Activated naive CD4-positive, alpha-beta T cell treated with anti-CD3 and anti-CD28 coated beads, Interleukin-2, amount 50 U/mL, for 72 hours (primary cell): ENCODE measurements at places on chromosomes 7 and 10. TPM values are rescaled to one million over a fixed set of nuclear protein-coding genes. Genes with fewer than 3 reads are reported as not detected.

DNA sequence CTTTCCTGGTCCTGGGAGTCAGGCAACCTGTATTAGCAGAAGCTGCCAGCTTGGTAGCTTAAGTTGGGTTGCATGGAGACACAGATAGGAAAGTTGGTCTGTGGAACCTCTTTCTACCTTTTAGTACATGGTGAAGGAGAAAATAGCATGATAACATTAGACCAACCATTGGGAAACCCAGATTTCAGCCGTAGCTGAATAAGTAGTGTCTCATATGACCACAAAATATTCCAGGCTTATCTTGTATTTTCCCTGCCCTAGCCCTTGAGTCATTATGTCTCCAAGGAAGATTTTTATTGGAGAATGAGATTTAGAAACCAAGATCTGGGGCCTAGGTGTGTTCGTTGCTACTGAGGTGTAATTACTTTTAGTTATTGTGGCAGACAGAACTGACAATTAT lies 67.2 kb downstream of the CCSER2 start:
- no peak for DNase-seq

The THAP5 gene
- 25.9 TPM for total RNA-seq

GRCh38 chr7:79622781-79623180 lies 169.3 kb upstream of the MAGI2 start:
- no peak for DNase-seq

DNA sequence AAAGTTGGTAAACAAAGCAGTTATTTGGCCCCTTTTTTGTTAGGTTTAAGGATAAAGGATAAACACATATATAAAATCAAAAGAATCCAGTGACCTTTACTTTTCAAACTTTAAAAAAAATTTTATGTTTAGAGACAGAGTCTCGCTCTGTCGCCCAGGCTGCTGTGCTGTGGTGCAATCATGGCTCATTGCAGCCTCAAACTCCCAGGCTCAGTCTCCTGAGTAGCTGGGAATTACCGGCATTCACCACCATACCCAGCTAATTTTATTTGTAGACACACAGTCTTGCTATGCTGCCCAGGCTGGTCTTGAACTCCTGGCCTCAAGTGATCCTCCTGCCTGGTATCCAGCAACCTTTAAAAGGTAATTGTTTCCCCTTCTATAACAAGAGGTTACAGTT lies 31.3 kb downstream of the GNA12 start:
- DNase-seq: no peak

The GPR26 gene
- not detected for total RNA-seq

DNA sequence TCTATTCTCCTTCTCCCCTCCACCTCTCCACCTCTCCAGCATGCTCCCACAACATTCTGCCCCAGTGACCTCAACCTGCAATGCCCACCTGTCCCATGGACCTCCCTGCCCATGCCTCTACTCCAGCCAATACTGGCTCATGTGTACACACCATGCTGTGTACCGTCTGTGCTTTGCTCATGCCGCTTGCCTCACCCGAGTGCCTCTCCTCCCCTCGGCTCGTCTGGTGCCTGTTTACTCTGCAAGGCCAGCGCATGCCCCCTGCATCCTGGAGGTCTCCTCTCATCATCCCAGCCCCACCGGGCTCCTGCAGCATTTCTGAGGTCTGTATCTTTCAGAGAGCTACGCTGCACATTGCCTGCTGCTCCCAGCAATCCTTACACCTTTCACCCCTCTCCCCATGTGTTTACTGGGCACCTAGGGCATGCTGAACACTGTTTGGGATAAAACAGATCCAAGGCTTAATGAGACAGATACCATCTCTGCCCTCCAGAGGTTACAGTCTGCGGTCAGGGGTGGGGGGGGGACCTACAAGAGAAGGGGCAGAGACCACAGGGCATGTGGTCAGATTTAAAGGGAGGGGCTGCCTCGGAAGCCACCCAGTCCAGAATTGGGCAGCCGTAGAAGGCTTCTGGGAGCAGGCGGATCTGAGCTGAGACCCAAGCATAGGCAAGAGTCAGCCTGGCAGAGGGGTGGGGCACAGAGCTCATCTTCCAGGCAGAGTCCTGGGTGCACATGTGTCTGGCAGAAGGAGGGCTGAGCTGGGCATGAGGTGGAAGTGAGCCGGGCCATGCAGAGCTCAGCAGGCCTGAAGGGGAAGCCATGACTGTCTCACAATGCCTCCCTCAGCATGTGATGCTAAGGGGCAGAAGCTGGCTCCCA lies 29.6 kb upstream of the PSAP start:
- DNase-seq: no peak

GRCh38 chr10:66337211-66337610 lies 588.6 kb upstream of the LRRTM3 start:
- no peak for DNase-seq

GRCh38 chr10:75926763-75927162 lies 495.3 kb downstream of the LRMDA start:
- no peak for DNase-seq

GRCh38 chr10:102648889-102649796 lies 4.9 kb downstream of the TRIM8 start:
- no peak for DNase-seq

GRCh38 chr7:1844336-1844950 lies 174.4 kb downstream of the ELFN1 start:
- no peak for DNase-seq

DNA sequence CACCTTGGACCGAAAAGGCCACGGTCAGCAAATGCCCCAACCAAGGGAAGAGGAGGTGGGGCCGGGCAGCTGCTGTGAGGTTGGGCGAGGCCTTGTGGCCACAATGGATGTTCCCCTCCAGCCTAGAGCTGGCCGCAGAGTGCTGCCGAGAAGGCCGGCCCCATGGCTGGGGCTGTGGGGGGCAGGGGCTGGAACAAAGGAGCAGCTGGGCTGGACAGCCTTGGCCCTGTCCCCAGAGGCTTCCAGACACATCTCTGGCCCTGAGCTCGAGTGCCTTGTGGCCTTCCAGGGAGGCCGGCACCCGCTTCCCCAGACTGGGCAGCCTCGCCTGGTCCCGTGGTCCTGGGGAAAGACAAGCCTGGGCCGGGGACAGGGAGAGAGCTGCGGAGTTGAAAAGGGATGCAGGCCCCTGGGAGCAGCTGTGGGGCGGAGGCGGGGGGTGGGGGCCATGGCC lies 88.0 kb downstream of the PDGFA start:
- DNase-seq: no peak

DNA sequence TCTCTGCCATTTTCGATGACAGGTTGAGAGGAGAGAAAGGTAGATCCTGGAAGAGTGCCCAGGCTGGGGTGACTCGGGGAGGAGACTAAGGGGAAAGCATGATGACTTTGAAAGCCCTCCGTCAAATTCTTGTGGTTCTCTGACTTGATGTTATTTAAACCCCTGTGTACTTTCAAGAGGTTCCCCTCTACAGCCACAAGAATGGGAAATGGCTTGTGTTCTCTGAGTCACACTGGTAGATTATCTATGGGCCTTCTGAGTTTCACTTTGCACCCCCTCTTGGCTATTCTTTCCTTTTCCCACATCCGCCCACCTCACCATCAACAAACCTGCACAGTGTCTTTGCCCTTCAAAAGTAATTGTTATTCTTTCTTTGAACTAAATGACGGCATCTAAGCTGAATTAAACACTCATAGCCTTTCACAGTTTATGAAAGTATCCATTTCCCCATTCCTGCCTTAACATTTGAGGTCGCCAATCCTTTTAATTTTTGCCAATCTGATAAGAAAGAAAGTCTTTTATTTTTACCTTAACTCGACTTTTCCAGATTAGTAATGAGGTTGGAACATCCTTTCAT lies 24.1 kb downstream of the PRF1 start:
- DNase-seq: peak; percentile 71

The ALOX5 gene
- total RNA-seq: 0.68 TPM

- DNase-seq: no peak
These were observed 33.2 kb downstream of the TACR2 start for GRCh38 chr10:69383558-69383957.

DNA sequence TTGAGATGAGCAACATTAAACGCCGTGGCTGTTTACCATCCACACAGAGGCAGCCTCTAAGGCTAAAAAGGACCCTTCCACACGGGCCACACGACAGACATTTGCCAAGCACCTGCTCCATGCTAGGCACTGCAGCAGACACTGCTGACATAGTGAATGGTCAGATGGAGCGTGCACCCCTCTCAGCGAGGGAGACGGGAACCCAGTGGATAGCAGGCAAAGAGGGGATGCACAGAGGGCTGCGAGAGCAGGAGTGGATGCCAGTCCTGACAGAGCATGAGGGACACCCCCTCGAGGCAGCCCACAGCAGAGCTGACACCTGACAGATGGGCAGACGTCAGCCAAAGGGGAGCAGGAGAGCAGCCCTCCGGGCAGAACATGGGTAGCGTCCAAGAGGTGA lies 5.6 kb upstream of the STK32C start:
- no peak for DNase-seq

The EPHB6 gene
- 16.0 TPM for total RNA-seq

DNA sequence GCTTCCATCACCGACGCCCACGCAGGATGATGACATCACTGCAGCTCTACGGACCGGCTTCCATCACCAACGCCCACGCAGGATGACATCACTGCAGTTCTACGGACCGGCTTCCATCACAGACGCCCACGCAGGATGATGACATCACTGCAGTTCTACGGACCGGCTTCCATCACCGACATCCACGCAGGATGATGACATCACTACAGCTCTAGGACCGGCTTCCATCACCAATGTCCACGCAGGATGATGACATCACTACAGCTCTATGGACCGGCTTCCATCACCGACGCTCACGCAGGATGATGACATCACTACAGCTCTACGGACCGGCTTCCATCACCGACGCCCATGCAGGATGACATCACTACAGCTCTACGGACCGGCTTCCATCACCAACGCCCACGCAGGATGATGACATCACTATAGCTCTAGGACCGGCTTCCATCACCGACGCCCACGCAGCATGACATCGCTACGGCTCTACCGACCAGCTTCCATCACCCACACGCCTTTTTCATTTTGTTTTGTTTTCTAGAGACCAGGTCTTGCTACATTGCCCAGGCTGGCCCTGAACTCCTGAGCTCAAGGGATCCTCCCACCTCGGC lies 29.5 kb downstream of the GPER1 start:
- no peak for DNase-seq

The TSPAN12 gene
- total RNA-seq: not detected

DNA sequence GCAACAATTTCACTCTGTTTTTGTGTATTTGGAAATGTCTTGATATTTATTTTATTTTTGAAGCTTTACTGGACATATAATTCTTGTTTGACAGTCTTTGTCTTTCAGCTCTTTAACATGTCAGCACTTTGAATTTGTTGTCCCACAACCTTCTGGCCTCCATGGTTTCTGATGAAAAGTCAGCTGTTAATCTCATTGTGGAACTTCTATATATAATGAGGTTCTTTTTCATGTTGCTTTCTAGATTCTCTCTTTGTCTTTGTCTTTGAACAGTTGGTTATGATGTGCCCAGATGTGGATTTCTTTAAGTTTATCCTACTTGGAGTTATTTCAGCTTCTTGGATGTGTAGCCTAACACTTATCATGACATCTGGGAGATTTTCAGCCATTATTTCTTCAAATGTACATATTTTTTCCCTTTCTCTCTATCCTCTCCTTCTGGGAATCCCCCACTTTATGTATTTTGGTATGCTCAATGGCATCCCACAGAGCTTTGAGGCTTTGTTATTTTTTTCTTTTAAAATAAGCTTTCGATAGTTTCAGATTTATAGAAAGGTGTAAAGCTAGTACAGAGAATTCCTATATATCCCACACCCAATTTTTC lies 9.5 kb upstream of the LMTK2 start:
- DNase-seq: no peak

DNA sequence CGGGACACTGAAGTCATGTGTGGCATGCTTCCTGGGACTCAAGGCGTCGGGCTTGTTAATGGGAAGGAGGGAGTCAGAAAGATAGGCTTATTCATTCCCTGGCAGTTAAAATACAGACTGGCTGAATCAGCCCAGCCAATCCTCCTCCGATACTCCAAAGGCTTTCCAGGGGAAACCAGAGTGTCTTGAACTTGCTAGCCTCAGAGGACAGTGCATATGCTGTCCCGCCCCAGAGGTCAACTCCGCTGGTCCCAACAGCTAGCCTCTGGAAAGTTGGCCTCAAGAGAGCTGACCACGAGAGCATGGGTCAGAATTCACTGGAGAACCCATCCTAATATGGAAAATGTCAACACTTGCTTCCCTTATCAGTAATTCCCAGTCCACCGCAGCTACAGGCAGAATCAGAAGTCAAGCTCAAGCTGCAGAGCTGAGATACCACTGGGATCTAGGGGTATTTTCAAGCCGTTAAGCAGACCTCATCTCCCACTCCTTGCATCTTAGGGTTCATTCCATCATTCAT lies 43.0 kb downstream of the ELMO1 start:
- DNase-seq: no peak

The DEPP1 gene
- 1.7 TPM for total RNA-seq

- DNase-seq: no peak
These were observed 10.1 kb downstream of the OTUD1 start for GRCh38 chr10:23448802-23449570.

- DNase-seq: no peak
These were observed 2.5 kb upstream of the ZNF33A start for GRCh38 chr10:38007991-38008390.

DNA sequence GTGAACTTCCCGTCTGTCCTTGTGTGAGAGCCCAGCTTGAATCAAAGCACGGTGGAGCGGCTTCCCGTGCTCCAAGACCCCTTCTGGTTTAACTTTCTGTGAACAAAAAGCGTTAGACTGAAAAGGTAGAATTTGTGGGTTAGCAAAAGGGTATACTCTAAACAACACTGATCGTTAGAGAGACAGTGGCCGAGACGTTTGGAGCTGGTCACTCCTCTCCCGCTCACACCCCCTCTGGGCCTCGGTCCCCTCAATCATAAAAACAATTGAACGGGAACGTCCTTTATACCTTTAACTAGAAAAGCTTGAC lies 502 bp downstream of the PRKRIP1 start:
- DNase-seq: no peak

GRCh38 chr7:7223250-7223649 lies 40.9 kb downstream of the C1GALT1 start:
- no peak for DNase-seq

The CHST12 gene
- total RNA-seq: 2.6 TPM

The IDI1 gene
- total RNA-seq: 81.1 TPM

The C10orf143 gene
- 3.1 TPM for total RNA-seq

GRCh38 chr7:55073976-55074528 lies 55.2 kb downstream of the EGFR start:
- no peak for DNase-seq

The BLNK gene
- total RNA-seq: not detected

- no peak for DNase-seq
These were observed 164.7 kb downstream of the CAMK1D start for GRCh38 chr10:12513775-12514673.

The PIP gene
- not detected for total RNA-seq

The ASIC3 gene
- total RNA-seq: 7.6 TPM

GRCh38 chr10:86952106-86952505 lies 5.3 kb downstream of the MMRN2 start:
- no peak for DNase-seq

GRCh38 chr7:12229046-12229445 lies 18.0 kb downstream of the TMEM106B start:
- DNase-seq: no peak

The MIOS gene
- total RNA-seq: 65.3 TPM

The VWA2 gene
- not detected for total RNA-seq
